Dermis microvascular lymphatic vessel endothelial cell (primary cell): ENCODE measurements at places on chromosomes 11 and 22.

DNA sequence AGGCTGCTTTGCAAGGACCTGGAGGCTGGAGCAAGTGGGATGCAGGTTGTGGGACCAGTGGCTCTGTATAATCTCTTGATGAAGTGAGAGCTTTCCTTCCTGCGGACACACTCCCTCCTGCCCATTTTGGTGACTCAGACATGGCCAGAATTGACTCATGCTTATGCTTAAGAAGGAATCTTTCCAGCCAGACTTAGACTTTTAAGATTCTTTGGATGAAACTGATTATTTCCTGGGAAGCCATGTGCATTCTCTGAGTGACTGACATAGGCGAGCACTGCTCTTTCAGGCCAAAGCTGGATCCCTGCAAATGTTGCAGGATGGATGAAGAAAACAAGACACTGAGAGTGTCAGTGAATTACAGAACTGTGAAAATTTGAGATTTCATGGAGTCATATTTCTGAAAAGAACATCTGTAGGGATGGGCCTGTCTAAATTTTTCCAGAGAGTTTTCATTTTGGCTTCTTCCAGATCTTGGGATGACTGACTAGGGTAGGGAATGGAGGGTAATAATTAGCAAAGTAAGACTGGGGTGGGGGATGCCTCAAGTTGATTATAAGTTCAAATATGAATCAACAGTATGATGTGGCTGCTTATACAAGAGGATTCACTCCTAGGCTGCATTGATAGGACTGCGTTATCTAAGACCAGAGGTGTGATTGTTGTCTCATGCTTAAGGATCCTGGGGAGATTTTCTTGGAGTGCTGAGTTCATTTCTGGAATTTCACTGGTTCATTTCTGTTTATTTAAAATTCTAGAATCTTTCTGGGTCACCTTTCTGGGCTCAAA is 195.8 kb downstream of the HIPK3 start:
- peak; percentile 75 for DNase-seq

DNA sequence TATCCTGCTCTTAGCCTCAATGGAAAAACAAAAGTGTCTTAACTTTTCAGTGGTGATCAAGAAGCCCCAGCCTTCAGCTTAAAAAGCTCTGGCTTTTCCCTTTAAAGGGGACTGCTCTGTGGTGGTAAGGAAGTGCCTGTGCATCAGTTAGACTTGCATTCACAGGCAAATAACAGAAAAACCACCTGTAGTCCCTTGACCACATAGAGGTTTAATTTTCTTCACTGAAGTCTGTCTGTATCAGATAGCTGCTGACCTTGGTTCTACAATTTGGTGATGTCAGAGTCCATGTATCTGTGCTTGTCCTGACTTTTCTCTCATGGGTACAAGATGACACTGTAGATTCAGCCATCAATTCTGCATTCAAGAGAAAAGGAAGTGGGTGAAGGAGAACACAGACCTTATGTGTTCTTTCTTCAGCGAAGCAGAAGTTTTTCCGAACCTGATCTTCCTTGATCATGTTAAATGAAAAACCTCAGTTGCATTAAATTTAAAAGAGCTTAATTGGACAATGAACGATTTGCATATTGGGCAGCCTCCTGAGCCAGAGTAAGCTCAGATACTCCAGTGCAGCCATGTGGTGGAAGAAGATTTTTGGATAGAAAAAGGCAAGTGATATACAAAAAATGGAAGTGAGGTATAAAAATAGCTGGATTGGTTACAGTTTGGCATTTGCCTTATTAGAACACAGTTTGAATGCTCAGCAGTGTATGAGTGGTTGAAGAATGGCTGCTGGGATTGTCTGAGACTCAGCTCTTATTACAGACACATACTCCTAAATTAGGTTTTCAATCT is 43.2 kb upstream of the RDX start:
- DNase-seq: no peak

DNA sequence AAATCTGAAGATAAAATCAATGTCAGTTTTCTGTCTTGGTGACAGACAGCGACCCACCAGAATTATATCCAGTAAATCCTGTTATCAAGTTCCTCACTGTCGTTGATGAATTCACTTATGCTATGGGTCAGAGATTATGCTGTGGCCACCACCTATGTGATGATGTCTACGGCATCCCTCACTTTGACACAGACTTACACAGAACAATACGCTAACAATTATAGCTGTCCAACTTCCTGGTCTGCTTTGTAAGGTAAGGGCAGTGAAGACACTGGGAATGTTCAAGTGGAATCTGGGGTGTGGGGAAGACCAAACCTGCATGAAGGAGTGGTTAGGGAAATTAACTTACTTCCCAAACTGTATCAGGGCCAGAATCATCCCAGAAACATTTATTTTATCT is 19.3 kb upstream of the PAX6 start:
- DNase-seq: no peak

- DNase-seq: no peak
These were observed 612 bp downstream of the IGF2 start for GRCh38 chr11:2138431-2139122.

DNA sequence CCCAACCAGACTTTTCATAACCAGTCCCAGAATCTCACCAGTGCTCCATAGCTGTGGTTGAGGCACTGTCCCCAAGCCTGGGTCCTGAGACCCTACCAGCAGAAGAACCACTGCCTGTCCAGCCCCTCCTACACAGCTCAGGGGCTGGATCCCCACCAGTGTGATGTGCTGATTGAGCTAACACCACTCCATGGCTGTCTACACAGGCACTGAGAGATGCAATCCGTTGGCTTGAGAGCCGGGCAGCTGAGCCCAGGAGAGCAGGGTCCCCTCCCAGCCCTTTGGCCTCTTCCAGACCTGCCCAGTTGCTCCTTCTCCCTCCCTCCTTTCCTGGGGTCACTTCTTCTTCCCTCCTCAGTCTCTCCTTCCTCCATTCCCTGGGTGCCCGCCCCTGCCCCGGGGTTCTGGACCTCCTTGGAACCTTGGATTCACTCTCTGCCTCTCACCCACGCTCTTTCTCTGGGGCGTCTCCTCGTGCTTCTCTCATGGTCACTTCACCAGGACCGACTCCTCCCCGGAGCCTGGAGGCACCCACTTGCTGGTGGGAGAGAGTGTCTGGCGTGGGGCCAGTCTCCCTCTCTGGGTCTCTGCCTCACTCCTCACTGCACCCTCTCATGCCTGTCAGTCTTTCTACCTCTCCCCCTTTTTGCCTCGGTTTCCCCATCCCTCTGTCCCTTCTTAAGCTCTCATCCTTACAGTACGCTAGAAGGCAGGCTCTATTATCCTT is 706 bp upstream of the SCYL1 start:
- no peak for DNase-seq

DNA sequence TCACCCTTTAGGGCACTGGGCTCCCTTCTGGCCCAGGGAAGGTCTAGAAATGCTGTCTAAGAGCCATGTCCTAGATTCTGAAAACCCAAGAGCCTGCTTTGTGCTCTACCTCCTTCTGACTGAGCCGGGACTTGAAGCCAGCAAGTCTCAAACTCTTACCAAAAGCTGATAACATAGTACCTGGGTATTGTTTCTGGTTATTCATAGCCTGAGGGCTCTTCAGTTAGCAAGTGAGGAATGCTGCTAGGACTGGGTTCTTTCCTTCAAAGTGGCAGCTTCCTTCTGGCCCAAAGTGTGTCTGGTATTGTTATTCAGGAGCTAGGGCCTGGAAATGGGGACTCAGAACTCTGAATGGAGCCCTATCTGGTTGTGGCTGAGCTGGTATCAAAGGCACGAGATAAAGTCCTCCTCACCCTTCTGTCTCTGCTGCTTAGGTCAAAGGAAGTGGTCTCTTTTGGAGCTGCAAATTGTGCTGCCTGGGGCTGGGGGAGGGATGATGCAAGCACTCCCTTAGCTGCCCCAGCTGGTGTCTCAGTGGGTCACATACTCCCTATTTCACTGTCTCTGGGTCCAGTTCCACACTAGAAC is 696.0 kb upstream of the CCDC179 start:
- no peak for DNase-seq

DNA sequence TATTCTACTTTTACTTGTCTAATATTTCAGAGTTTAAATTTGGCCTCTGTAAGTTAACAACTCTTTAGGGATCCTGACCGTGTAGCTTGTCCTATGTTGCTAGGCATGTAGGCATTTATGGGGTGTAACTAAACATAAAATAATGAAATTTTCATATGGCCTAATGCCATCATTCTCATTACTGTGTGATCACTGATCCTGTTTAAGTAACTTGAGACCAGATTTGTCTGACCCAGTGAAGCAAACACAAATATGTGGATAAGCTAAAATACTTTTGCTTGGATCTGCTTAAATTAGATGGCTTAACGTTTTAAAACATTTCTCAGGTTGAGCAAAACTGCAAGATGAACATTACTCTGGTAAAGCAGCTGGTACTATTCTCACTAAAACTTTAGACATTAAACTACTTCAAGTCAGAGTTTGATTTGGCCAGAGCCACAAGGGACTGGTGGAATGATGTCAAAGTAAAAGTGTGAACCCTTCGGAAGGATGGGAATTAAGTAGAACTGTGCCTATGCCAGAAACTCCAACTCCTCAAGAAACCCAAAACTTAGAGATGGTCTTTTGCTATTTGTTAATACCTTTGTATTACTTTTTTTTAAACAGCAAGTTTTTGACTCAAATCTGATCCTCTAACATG is 12.5 kb downstream of the QSER1 start:
- DNase-seq: no peak

DNA sequence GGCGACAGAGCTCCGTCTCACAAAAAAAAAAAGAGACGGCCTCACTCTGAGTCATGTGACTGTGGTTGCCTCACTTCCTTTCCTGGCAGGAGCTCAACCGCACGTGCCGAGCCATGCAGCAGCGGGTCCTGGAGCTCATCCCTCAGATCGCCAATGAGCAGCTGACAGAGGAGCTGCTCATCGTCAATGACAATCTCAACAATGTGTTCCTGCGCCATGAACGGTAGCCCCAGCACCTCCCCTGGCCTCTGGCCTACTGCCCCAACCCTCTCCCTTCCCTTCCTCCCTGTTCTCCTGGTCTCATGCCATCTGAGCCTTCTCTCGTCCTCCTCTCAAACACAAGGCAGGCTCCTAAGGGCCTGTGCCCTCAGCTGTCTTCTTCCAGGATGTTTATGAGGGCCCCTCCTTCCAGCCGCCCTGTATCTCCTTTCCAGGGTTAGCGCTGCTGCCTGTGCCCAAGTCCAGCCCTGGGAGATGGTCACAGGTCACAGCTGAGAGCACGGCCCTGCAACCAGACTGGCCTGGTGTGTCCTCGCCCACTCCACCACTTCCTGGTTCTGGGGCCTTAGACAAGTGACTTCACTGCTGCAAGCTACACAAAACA is 30.7 kb downstream of the TOM1 start:
- peak; percentile 87 for DNase-seq

DNA sequence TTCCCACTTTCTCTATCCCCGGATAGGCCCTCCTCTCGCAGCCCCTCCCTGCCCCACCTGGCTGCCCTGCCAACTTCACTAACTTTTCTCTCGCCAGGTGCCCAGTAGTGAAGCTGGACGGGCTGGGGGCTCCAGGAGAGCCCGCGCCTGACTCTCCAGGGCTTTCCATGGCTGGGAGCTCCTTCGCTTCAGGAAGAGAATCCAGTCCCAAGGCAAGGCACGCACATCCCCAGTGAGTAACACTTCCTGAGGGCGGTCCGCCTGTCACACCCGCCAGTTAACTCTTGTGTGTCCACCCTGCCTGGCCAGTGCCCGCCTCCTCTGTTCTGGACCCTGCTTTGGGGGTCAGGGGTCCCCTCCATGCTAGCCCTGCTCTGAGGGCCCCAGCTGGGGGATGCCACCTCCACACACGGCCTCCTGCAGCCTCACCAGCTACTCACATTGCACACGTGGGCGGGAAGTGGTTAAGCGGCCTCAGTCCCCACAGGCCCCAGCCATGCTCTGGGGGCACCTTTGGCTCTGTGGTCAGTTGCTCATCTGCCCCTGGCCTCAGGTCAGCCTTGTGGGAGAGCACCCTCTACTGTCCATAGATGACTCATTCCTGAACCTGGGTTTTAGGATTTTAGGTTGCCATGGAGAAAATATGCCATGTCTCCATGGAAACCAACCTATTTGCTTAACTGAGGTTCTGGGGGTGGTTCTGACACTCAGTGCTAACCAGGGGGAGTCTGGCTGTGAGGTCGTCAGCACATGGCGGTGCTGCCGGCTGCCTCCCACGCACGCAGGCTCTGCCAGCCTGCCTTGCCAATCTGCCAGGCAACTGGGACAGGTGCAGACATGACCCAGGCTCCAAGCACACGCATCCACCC is at the start of gene RIN1:
RIN1 (minus strand) TSS at position 201 of the 869 bp plus-strand sequence; CDS start at position 169, 32 bp downstream.
- DNase-seq: peak; percentile 89

GRCh38 chr22:38494498-38494897 is 11.6 kb downstream of the DDX17 start:
- no peak for DNase-seq

GRCh38 chr11:119092880-119093842 is 8.5 kb downstream of the HMBS start:
- DNase-seq: no peak

DNA sequence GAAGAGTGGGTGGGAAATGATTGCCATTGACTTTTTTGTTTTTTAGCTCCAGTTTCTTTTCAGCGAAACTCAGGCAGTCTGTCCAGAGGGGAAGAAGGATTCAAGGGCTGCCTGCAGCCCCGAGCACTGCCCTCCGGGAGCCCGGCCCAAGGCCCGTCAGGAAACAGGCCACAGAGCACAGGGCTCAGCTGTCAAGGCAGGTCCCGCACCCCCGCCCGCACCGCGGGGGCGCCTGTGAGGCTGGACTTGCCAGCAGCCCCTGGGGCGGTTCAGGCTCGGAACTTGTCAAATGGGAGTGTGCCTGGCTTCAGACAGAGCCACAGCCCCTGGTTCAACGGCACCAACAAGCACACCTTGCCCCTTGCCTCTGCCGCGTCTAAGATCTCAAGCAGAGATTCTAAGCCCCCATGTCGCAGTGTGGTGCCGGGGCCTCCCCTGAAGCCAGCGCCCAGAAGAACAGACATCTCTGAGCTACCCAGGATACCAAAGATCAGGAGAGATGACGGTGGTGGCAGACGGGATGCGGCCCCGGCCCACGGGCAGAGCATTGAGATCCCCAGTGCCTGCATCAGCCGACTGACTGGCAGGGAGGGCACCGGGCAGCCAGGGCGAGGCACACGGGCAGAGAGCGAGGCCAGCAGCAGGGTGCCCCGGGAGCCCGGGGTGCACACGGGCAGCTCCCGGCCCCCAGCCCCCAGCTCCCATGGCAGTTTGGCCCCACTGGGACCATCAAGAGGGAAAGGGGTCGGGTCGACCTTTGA is 8.6 kb downstream of the IRF7 start:
- no peak for DNase-seq

GRCh38 chr11:2135648-2136201 is 3.5 kb downstream of the IGF2 start:
- no peak for DNase-seq

GRCh38 chr11:75677909-75678308 is 9.1 kb upstream of the MAP6 start:
- DNase-seq: no peak

GRCh38 chr11:119144825-119145486 is 3.9 kb upstream of the ABCG4 start:
- peak; percentile 62 for DNase-seq
